ENCODE measurements at places on chromosomes 12 and 14.
A peak's percentile ranks its signal among the peaks of the same experiment; 100 is the strongest.

DNA sequence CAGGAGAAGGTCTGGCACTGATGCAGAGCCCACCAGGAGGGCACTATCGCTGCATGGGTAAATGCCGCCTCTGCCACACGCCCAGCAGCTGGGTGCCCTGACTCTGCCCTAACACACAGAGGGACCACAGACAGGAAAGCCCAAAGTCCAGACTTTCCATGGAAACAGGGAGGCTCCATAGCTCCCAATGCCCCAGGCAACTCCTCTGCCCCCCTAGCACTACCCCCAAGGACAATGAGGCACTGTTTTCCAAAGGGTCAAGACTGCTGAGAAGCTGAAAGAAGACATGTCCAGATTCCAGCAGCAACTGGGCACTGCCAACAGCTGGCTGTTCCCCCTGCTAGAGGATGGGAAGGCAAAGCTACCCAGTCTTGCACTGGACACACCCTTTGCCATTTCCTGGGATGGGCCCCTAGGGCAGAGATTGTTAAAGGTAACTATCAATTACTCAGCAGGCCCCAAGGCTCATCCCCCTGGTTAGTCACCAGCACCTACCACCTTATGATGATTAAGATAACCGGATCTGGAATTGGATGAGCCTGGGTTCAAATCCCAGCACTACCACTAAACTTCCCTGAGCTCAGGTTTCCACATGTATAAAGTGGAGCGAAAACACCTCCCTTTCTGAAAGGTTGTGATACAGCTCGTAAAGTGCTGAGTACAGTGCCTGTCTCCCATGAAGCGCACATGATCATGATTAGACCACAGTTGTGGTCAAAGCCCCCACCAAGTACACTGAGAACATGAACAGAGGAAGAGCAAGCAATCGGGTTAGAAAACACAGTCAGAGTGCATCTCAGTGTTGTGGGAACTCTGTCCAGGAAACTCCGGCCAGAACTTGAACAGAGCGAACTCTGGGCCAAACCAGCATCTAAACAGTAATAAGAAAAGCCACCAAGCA lies 3.3 kb downstream of the PXN start:
- DNase-seq = no peak

- no peak for DNase-seq
Observed at GRCh38 chr14:95255487-95255886, 64.2 kb downstream of the CLMN start.

GRCh38 chr12:30694412-30695198 lies 1.1 kb downstream of the IPO8 start:
- DNase-seq = no peak

- peak; percentile 38 for DNase-seq
Observed at GRCh38 chr14:105019861-105020814, 745 bp downstream of the CDCA4 start.

DNA sequence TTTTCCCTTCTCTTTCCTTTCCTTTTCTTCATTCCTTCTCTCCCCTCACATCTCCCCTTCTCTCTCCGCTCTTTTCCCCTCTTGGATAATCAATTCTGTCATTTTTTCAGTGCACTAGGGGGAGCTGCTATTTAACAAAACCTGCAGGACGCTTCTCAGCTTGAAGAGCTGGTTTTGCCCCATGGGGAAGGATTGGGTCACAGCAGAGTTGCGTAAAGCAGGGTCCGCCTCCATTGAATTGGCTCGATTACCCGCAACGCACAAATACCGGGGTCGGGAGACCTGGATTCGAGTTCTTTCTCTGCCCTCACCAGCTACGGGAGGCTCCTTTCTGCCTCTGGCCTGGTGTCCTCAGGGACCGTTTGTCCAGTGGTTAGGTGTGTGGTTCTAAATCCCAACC lies 42.1 kb upstream of the CHGA start:
- no peak for DNase-seq

- DNase-seq = no peak
Observed at GRCh38 chr14:100440207-100440631, 117.1 kb downstream of the SLC25A47 start.

DNA sequence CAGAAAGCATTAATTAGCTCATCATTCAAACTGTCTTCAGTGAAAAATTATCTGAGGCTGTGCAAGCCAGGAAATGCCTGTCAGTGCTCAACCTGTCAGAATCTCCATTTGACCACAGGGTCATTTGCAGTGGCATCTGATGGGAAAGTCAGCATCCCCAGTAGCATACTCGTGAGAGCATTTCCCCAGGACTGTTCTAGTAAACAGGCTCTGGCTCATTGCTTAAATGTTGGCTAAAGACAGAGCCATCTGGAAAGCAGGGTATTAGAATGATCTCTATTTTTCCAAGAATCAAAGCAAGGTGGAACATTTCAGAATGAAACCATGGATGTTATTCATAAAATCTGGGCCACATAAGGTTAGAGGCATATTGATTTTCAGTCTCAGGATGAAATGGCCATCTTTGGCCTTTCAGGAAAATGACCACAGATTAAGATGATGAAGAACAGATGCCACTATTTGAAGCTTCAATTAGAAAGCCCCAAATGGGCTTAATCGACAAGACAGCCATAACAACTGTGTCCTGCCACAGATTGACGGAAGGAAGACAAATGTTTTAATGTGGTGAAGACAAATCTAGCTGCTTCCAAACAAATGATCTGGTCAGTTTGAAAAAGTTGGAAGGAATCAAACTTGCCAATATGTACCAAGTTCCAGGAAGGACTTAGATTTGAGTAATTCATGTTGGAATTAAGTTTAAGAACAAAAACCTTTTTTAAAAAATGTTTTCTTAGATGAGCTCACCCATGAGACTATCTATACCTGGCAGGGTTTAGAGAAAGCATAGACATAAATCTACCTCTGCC lies 94.0 kb upstream of the FAR2 start:
- DNase-seq = no peak

GRCh38 chr12:68970951-68971350 lies 38.0 kb upstream of the CPM start:
- no peak for DNase-seq

- no peak for DNase-seq
Observed at GRCh38 chr12:128928361-128928760, 75.1 kb downstream of the GLT1D1 start.

DNA sequence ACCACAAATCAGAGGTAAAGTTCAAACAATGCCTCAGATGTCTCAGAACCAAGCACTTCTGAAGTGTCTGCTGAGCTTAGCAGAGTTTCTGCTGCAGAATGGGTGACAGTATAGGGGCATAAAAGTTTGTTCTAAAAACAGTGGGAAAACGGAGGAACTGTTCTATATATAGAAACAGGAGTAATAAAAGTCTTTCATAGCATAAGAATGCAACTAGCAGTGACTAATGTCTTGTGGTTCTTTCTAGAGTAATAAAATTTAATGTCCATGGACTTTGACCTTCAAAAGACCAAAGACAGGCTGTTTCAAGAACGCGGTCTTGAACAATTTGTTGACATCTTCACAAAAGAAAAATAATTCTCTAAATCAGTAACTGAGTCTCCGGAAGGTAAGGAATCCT lies 107.5 kb upstream of the FAR2 start:
- no peak for DNase-seq

All from stimulated activated CD4-positive, alpha-beta T cell treated with anti-CD3 and anti-CD28 coated beads, Interleukin-15, amount 100 ng/mL, for 48 hours (primary cell).